ENCODE measurements at places on chromosomes 7 and 10.

GRCh38 chr10:113498997-113499396, 53.9 kb upstream of the HABP2 start:
- peak; percentile 95 for DNase-seq

- no peak for DNase-seq
These were observed 21.1 kb downstream of the CCDC126 start for GRCh38 chr7:23618241-23618640.

- no peak for DNase-seq
These were observed 54.7 kb upstream of the EGR2 start for GRCh38 chr10:62870866-62871265.

GRCh38 chr10:132043861-132044695, 21.7 kb upstream of the JAKMIP3 start:
- no peak for DNase-seq

- DNase-seq: no peak
These were observed 72.2 kb upstream of the COL13A1 start for GRCh38 chr10:69729326-69730048.

DNA sequence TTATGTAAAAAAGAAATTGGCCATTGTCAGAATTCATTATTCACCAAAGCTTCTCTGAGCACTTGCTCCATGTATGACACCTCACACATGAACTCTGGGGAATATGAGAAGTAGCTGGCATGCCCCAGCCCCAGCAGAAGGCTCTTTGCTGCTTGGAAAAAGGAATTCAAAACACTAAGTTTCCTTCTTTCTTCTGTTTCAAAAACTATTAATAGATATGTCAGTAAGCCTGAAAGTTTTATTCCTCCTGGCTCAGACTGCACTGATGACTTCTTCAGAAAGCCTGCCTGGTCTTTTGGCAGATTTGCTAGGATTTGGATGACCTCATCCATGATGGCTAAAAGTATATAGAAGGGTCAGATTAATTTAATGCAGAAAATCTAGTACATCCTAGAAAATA, 511.0 kb downstream of the GFRA1 start:
- DNase-seq: peak; percentile 90

GRCh38 chr10:30433306-30433729, 666 bp upstream of the MAP3K8 start:
- DNase-seq: peak; percentile 86

DNA sequence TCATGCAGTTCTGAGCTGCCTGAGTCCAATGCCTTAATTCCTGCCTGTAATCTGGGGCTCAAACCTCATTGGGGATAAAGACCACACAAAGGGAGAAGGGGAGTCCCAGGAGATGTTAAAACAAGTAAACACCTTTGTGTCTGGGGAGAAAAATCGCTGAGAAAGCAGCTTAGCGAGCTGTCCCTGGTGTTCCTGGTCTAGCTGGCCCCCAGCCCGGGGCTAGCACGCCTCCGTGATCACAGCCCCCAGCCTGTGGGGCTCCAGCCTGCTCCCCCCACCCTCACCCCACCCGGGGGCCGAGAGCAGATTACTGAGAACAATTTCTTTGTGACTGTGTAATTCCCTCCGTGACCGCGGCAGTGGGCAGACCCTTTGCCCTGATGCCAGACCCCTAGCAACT, 24.8 kb downstream of the DPCD start:
- DNase-seq: no peak

DNA sequence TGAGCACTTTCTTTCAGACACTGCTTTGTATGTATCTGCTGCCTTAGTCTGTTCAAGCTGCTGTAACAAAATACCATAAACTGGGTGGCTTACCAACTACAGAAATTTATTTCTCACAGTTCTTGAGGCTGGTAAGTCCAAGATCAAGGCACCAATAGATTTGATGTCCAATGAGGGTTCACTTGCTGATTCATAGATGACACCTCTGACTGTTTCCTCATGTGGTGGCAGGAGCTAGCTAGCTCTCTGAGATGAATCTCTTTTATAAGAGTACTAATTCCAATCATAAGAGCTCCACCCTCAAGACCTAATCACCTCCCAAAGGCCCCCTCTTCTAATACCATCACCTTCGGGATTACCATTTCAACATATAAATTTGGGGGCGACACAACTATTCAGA, 76.6 kb upstream of the ADO start:
- DNase-seq: no peak

- DNase-seq: no peak
These were observed 437.1 kb downstream of the HTR7 start for GRCh38 chr10:90420637-90421318.

DNA sequence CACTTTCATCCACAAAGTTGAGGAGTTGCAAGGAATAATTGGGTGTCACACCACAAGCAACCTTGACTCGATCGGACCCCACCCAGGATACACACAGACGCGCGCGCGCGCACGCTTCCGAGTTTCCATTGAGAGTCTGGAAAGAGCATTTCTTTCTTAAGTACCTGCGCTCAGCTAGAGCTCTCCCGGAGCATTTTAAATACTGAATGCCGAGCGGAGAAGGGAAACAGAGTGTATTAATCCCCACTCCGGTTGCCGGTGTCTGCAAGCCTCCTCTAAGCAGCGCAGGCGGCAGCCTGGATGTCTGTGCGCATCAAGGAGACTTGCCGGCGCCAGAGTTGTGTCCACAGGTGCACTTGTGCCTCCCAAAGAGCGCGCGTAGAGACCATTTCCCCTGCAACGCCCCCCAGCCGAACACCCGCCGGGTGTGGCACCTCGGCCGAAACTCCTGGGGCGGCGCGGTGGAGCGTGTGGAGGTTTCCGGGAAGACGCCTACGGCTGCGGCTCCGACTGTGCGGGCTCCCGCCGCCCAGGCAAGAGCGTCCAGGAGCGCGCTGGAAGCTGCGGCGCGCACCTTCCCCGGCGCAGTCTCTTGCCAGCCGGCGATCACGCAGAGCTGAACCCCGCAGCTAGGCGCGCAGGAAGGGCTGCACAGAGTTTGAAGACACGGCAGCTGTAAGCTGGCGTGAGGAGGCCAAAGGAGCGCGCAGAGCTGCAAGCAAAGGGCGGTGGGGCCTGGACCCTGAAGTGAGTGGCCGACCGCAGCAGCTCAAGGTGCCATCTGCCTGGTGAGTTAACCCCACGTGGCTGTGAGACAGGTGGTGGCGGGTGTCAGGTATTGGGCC, 1.1 kb upstream of the FEZF1 start:
- DNase-seq: no peak

DNA sequence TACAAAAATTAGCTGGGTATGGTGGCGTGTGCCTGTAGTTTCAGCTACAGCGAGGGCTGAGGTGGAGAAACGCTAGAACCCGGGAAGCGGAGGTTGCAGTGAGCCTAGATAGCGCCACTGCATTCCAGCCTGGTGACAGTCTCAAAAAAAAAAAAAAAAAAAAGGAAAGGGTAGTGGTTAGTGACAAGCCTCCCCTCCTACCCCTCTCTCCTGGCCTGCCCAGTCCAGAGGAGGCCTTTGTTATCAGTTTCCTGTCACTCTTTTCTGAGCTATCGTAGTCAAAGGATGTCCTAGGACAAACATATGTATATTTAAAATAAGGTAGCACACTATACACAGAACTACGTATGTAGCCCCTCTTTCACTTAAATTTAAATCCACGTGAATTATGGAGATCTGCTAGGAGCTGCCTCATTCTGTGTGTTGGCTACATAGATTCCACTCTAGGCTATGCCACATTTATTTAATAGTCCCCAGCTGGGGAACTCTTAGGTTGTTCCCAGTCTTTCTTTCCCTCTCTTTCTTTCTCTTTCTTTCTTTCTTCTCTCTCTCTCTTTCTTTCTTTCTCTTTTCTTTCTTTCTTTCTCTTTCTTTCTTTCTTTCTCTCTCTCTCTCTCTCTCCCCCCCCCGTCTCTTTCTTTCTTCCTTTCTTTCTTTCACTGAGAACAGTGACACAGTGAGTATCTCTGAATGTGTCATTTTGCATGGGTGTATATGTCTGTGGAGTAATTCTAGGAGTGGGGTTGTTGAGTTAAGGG, 3.9 kb downstream of the TSPAN15 start:
- DNase-seq: no peak

- DNase-seq: no peak
These were observed 11.4 kb upstream of the SPAG6 start for GRCh38 chr10:22333975-22334282.

DNA sequence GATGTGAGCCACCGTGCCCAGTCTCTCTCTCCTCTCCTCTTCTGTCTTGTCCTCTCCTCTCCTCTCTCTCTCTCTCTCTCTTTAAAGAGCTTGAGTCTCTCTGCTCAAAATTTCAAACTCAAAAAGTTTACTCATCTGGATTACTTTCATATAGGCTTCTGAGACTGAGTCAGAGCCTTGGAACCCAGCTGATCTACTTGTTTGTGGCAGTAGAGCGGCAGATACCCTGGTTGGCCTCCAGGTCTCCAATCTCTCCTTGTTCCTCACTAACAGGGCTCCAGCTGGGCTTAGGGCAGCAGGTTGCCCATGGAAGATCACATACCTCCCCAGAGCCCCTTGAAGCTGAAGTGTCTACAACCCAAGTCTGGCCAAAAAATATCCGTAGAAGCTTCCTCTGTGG, 51.0 kb downstream of the HHEX start:
- DNase-seq: no peak

GRCh38 chr10:12394241-12395033, 45.1 kb downstream of the CAMK1D start:
- DNase-seq: no peak

DNA sequence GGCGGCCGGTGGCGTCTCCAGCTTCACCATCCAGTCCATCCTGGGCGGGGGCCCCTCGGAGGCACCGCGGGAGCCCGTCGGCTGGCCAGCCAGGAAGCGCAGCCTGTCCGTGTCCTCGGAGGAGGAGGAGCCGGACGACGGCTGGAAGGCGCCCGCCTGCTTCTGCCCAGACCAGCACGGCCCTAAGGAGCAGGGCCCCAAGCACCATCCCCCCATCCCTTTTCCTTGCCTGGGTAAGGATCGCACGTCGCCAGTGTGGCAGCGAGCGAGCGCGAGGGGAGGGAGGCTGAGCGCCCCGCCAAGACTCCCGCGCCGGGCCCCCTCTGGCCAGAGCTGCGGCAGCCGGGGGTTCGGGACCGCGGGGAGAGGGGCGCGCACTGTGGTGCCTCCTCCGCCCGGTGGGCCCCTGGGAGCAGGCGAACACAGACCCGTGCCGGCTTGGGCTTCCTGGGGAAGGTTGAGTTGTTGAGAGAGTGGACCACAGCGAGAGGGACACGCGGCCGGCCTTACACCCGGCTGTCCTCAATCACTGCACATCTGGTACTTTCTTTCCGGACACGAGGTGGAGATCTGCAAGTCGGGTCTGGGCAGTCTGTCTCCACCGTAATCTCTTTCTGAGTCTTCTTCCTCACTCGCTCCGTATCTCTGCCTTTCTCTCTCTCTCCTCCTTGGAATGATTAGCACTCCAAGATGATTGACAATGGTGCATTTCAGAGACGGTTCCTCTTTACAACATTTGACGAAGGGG, 652 bp downstream of the HMX2 start:
- no peak for DNase-seq

DNA sequence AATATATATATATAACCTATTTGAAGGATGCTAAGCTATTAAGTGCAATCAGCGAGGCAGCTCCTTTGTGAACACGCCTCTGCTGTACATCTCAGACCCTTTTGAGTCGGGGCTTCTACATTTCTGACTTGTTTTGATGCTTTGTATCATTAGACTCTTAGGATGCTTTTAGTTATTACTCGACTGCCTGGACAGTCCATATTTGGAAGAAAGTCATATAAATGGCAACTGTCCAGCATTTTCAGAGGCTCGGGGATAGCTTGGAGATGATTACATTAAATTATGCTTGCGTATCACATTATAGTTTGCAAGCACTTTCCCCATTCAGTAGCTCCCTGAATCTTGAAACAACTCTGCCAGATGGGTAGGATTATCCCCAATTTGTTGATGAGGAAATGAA, 257.9 kb downstream of the PTEN start:
- peak; percentile 47 for DNase-seq

- DNase-seq: no peak
These were observed 70.3 kb downstream of the CCSER2 start for GRCh38 chr10:84398696-84399095.

DNA sequence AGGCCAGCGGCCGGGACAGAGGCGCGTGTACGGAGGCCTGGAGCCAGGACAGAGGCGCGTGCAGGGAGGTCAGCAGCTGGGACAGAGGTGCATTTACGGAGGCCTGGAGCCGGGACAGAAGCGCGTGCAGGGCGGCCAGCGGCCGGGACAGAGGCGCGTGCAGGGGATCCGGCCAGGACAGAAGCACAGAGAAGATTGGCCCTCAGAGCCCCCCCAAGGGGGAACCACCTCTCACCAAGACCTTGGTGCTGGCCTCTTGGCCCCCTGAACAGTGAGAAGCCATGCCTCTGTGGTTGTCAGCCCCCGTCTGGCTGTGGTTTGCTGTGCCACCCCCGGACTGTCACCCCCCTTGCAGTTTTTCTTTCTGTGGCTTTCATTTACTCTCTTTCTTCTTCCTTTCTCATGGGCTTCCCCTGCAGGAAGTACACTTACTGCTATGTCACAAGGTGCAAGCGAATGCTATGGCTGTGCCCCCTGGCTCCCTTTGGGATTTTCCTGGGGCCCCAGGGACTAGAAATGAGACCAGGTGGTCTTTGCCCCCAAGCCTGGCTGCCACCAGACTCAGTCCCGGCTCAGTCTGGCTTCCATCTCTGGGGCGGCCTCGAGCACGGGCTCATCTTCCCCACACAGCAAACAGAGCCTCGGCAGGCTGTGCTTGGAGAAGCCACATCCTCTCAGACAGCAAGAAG, 41.1 kb downstream of the INSIG1 start:
- no peak for DNase-seq

DNA sequence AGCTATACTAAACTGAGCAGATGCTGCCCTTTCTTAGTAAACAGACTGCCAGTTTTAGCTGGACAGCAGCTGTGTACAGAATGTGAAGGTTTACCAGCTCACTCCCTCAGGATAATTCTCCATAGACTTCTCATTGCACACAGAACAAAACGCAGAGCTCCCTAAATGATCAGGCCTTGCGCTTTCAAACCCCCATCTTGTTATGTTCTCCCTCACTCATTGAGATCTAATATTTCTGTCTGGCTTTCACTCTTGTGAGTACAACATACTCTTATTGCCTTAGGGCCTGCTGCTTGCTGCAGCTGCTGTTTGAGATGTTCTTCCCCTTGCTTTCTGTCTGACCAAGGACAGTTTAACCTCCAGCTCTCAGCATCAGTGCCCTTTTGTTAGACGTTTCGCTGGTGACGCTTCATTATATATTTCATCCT, 17.3 kb downstream of the VWDE start:
- DNase-seq: no peak

DNA sequence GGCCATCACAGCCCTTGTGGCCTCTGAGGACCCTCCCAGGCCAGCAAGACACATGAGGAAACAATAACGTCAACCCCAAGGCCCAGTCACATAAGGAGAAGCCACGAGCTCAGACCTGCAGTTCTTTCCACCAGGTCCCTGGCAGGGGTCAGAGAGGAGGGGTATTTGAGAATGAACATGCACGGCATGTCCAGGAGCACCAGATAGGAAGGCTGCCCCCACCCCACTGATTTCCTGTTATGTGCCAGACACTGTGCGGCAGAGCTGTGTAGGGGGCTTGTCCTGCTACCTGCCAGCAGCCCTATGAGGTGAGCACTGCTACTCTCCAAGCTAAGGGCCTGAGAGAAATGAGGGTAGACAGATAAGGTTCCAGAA, 40.7 kb upstream of the ZMIZ1 start:
- DNase-seq: no peak
